ENCODE measurements at places on chromosomes 1 and 21.

- no peak for DNase-seq
Observed at GRCh38 chr1:145837656-145838055, 7.8 kb upstream of the NUDT17 start.

DNA sequence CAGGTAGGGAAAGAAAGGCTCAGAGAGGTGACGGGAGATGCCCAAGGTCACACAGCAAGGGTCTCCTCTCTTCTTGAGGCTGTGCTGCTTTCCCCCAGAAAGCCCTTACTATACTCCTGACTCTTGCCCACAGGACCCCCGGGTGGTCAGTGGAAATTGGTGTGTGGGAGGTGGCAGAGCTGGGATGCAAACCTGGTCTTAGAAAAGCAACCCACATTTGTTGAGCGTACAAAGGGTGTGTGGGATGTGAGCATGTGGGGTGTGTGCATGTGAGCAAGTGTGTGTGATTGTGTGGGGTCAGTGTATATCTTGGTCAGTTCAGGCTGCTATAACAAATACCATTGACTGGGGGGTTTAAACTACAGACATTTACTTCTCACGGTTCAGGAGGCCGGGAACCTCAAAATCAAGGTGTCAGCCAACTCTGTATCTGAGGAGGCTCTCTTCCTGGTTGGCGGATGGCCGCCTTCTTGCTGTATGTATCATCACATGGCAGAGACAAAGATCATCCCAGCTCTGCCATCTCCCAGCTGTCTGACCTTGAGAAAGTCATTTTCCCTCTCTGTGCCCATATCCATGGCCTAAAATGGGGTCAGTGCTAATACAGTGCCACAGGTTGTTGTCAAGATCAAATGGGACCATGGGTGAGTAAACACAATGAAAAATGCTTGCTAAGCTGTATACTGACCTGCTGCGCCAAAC lies 268.5 kb downstream of the PTPRU start:
- DNase-seq, result no peak

DNA sequence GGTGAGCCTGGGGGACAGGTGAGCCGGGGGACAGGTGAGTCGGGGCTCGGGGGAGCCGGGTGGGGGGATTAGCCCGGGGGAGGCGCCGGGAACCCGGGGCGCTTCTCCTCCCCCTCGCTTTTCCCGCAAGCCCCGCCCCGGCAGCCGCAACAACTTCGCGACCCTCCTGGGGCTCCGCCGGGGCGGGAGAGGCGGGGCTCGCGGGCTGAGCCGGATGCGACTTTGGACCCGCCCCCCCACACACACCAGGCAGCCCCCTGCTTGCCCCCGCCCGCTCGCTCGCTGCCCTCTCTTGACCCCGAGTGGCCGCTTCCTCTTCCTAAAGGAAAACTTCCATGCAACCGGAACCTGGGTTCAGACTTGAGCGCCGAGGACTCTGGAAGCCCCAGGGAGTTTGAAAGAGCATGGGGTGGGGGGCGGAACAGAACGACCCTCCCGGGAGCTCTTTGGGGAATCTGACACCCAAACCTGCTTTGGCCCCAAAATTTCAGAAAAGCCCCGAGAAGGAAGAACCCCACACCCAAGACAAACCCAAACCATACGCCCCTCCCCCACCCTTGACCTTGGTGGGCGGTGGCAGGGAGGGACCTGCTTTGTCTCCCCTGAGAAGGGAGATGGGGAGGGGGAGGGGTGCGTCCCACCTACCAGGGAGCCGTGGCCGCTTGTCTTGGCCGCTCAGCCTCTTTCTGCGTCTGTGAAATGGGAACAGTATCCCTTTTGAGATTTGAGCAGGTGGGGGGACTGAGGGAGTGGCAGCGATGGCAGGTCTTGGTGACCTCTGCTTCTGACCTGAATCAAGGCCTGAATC lies 550 bp downstream of the ARHGEF16 start:
- DNase-seq, result peak; percentile 67

- DNase-seq, result peak; percentile 82
Observed at GRCh38 chr1:84772428-84772943, 82.2 kb upstream of the SSX2IP start.

- no peak for DNase-seq
Observed at GRCh38 chr1:28173151-28173979, 3.1 kb downstream of the PTAFR start.

- DNase-seq, result no peak
Observed at GRCh38 chr1:85225624-85226380, 25.0 kb upstream of the SYDE2 start.

DNA sequence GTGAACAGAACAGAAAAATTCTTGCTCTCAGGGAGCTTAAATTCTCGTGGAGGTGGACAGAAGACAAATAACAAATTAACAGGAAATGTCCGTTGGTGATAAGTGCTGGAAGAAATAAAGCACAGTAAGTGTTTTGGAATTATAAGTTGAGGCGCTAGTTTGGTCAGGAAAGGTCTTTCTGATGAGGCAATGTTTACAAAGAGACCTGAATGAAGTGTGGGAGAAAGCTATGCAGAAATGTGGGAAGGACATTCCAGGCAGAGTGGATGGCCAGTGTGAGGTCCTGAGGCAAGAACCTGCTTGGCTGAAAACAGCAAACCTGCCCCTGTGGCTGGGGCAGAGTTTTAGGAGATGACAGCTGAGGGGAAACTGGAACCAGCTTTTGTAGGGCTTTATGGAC lies 23.3 kb downstream of the NGF start:
- no peak for DNase-seq

DNA sequence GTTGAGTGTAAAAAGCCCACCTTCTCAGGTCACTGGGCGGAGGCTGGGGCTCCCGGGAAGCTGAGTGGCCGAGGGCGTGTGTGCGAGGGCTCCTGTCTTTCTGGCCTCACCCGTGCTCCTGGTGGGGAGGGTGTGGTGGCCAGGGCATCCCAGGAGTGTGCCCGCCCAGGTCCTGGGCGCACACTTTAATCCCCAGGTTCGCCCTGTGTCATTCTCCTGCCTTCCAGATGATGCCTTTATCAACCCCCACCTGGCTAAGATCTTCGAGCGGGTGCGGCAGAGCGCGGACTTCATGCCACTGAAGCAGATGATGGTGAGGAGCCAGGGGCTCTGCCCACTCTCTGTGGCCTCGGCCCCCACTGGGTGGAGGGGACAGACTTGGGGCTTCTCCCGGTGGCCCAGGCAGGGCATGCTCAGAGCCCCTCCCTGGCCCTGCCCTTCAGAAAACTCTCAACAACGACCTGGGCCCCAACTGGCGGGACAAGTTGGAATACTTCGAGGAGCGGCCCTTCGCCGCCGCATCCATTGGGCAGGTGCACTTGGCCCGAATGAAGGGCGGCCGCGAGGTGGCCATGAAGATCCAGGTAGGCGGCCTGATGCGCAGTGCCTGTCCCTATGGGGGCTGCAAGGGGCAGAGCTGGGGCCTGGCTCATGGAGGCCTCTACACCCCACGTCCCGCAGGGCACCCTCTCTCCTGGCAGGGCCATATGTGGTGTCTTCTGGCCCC lies 42.5 kb downstream of the COQ8A start:
- DNase-seq, result no peak

DNA sequence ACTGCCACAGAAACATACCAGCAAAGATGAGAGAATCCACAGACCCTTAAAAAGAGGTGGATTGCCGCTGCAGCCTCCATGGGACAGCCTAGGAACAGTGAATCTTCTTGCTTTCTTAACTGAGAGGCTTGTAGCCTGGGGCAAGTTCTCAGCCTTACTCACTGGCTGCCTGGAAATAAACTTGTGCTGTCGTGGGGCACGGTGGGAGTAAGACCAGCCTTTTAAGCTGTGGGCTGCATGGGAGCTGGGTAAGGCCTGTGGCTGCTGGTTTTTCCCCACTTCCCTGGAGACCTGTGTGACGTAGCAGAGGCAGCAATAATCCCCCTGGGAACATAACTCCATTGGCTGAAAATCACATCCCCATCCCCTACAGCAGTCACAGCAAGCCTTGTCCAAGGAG lies 30.8 kb downstream of the CD2 start:
- DNase-seq, result no peak

DNA sequence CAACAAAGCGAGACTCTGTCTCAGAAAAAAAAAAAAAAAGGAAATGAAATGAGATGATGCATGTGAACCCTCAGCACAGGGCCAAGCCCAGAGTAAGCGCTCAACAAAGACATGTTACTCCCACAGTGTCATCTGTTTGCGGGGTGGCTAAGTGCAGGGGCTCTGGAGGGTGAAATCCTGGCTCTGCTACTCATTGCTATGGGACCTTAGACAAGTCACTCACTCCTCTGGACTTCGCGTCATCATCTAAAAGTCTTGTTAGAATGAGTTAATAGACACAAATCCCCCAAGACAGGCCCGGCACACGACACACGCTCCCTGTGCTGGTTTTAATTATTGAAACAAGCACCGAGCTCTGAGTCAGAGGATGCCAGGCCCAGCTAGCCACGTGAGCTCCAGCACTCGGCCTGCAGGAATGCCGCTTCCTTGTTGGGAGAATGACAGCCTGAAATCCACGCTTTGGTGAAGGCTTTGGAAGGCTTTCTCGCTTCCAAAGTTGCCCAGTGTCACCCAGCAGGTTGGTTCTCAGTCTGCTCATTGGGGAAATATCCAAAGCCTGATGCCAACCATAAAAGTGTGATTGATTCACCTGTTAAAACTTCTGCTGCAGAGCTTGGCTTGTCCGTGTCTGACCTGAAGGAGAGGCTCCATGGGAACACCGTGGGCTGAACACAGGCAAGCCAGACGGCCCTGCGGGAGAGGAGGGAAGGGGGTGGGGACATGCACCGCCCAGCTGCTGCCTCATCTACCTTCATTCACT lies 36.7 kb upstream of the TARDBP start:
- no peak for DNase-seq

- no peak for DNase-seq
Observed at GRCh38 chr1:48726557-48727215, 50.0 kb downstream of the BEND5 start.

- DNase-seq, result no peak
Observed at GRCh38 chr1:21350202-21350885, 60.1 kb upstream of the ECE1 start.

GRCh38 chr1:6503884-6504602 lies 12.6 kb upstream of the PLEKHG5 start:
- no peak for DNase-seq

DNA sequence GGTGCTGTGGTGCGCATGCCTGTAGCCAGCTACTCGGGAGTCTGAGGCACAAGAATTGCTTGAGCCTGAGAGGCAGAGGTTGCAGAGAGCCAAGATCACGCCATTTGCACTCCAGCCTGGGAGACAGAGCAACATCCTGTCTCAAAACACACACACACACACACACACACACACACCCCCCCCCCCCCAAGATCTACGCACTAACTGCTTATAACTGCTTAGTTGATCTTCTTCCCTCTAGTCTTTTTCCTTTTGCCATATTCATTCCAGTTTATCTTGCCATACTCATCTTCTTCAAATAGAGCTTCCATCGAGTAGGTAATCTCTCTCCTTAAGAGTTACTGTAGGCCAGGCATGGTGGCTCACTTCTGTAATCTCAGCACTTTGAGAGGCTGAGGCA lies 20.9 kb downstream of the EPB41 start:
- no peak for DNase-seq

- no peak for DNase-seq
Observed at GRCh38 chr1:156957634-156958033, 37.2 kb downstream of the LRRC71 start.

Data from endothelial cell (in vitro differentiated cells).